ENCODE measurements at places on chromosomes 7 and 10.

GRCh38 chr7:37982423-37982822, 62.0 kb downstream of the EPDR1 start:
- no peak for DNase-seq

- no peak for DNase-seq
These were observed 138.1 kb downstream of the ARHGAP22 start for GRCh38 chr10:48466611-48467240.

DNA sequence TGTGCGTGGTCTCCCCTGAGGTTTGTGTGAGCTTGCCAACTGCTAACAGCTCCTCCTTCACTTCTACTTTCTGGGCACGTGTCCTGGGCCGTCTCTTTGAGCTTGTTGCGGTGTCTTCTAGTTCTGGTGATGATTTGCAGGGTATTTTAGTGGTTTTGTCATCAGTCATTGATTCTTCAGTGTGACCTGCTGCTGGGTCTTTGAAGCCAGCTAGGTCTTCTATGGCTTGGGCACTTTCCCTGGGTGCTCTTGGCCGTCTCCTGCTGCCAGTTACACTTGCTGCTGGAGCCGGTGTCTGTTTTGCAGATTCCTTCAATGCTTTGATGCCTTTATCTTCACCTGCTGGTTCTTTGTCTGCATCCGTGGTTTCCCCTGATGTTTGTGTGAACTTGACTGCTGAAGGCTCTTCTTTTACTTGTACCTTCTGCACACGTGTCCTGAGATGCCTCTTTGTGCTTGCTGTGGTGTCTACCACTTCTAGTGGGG, 23.0 kb downstream of the MKI67 start:
- no peak for DNase-seq

GRCh38 chr10:121608469-121609190, 10.4 kb upstream of the FGFR2 start:
- no peak for DNase-seq

- DNase-seq, result no peak
These were observed 22.7 kb downstream of the HECW1 start for GRCh38 chr7:43135129-43135528.

DNA sequence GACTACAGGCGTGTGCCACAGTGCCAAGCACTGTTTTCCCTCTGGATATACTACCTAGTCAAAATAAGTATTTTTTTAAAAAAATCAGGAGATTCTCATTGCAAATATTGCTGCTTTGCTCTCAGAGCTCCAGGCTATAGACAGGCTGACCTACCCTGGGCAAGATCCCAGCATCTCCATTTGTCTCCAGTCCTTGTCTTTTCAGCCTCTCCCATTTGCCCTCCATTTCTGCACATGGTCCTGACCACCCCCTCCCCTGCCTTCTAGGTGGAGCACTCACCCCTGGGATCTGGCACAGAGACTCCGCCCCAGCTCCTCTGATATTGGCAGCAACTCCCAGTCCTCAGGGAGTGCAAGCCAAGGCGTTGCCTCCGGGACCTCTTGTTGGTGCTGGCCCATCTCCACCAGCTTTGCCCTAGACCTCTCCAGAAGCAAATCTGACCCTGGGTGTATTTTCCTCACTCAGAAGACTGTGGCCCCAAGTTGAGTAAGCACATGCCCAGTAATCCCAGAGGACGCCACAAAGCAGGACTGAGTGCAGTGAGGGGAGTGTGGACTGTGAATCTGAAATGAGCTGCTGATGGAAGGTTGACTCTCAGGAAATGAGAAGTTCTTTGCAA, 120.6 kb downstream of the MTPAP start:
- DNase-seq, result no peak

DNA sequence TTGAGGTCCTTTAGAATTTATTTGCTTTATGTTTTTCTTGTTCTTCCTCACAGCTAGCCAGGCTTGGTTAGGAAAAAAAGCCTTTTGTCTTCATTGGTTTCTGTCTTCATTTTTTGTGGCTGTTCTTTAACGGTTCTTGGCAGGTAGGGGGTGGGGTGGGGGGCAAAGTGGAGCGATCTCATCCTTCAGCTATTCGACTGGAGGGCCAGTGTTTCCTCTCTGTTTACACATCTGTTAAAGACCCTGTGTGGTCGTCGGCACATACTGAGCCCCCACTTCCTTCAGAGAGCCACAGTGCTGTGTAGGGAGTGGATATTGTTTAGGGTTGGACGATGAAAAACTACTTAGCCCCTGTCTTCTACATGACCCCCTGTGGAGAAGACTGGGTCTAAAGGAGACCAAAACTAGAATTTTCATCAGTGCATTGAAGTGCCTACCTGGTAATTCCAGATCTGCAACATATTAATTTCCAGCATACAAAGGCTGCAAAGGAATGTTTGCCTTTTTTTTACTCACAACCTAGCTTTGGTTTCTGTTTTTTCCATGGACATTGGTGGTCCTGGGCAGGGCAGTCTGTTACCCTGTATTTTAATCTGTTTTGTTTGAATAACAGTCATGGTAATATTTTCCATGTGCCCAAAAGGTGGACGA, 29.0 kb downstream of the PRPF18 start:
- DNase-seq, result no peak

DNA sequence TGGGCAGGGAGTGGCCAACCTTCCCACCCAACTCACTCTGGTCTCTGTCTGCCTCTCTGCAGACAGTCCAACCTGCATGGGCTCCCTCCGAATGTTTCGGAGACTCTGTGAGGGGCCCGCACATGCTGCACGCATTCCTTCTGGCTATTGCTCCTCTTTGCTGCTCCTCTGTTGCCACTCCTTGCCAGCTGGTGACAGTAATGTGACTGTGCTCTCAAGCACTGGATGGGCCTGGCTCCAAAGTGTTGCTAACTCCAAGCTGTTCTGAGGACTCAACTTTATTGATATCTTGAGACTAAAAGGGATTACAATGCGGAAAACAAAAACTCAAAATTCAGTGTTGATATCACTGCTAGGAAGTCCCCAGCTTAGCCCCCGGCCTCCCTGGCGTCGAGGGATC, 105.4 kb upstream of the KIF5B start:
- DNase-seq, result no peak

DNA sequence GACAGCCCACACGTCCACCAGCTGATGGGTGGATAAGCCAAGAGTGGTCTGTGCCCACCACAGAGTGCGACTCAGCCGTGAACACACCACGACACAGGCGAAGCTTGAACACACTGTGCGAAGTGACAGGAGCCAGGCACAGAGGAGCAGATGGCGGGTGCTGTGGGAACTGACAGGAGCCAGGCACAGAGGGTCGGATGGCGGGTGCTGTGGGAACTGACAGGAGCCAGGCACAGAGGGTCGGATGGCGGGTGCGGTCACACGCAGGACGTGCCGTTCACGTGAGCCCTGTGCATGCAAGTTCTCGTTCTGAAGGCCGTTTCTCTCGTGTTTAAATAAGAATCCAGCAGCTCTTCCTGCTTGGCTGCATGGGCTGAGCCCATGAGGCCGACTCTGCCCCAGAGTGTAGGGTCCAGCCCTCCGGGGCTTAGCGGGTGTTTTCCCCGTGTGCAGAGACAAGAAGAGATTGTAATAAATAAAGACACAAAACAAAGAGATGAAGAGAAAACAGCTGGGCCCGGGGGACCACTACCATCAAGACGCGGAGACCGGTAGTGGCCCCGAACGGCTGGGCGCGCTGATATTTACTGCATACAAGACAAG, 5.9 kb upstream of the ADAP1 start:
- DNase-seq, result no peak

- no peak for DNase-seq
These were observed 288.5 kb downstream of the ZEB1 start for GRCh38 chr10:31607481-31607880.

- DNase-seq, result peak; percentile 13
These were observed 25.5 kb downstream of the PRR15 start for GRCh38 chr7:29588900-29589696.

Measured in activated naive CD4-positive, alpha-beta T cell treated with anti-CD3 and anti-CD28 coated beads, Interleukin-2, amount 50 U/mL, for 16 hours (primary cell).